ENCODE measurements at places on chromosomes 2 and 18. TPM values are rescaled to one million over a fixed set of nuclear protein-coding genes. Genes with fewer than 3 reads are reported as not detected.

The C2orf66 gene
- 3.0 TPM for polyA plus RNA-seq

The LHCGR gene
- polyA plus RNA-seq: 0.67 TPM

The MOCOS gene
- 1.1 TPM for polyA plus RNA-seq

The LYPD6B gene
- 8.5 TPM for polyA plus RNA-seq

The ATOH8 gene
- 16.8 TPM for polyA plus RNA-seq

The SOWAHC gene
- 11.3 TPM for polyA plus RNA-seq

The CCL20 gene
- 0.49 TPM for polyA plus RNA-seq

The DLX2 gene
- not detected for polyA plus RNA-seq

The FBXO48 gene
- polyA plus RNA-seq: 2.3 TPM

The CD8B gene
- polyA plus RNA-seq: 2.7 TPM

The GPD2 gene
- polyA plus RNA-seq: 45.9 TPM

The SP140 gene
- 1.2 TPM for polyA plus RNA-seq

The LYPD6 gene
- 44.8 TPM for polyA plus RNA-seq

The RASGRP3 gene
- polyA plus RNA-seq: 13.2 TPM

The PIEZO2 gene
- 14.6 TPM for polyA plus RNA-seq

The BOLL gene
- polyA plus RNA-seq: 0.08 TPM

The NPC1 gene
- polyA plus RNA-seq: 37.8 TPM

The ITGB6 gene
- 0.19 TPM for polyA plus RNA-seq

The SLC5A7 gene
- 18.3 TPM for polyA plus RNA-seq

The CKAP2L gene
- 8.6 TPM for polyA plus RNA-seq

The TUBA3E gene
- polyA plus RNA-seq: not detected

The ARPC2 gene
- 237 TPM for polyA plus RNA-seq

The DCDC2C gene
- polyA plus RNA-seq: 0.73 TPM

The CNGA3 gene
- 15.2 TPM for polyA plus RNA-seq

The CCBE1 gene
- 2.7 TPM for polyA plus RNA-seq

The ANTXR1 gene
- polyA plus RNA-seq: 47.5 TPM

The GRB14 gene
- 31.5 TPM for polyA plus RNA-seq

The NAPG gene
- polyA plus RNA-seq: 57.1 TPM

The HDHD2 gene
- polyA plus RNA-seq: 81.8 TPM

The STPG4 gene
- polyA plus RNA-seq: 0.74 TPM

The EMX1 gene
- polyA plus RNA-seq: 0.39 TPM

The HS1BP3 gene
- polyA plus RNA-seq: 14.3 TPM

The RAB6C gene
- polyA plus RNA-seq: 3.8 TPM

The CYTIP gene
- polyA plus RNA-seq: 0.54 TPM

The AOX1 gene
- polyA plus RNA-seq: 1.2 TPM

Data from spinal cord (tissue), 10 donors.